Fibroblast of villous mesenchyme (primary cell): ENCODE measurements at places on chromosomes 7 and 10.

- no peak for DNase-seq
Measured at GRCh38 chr7:986766-987751, 4.1 kb downstream of the CYP2W1 start.

- DNase-seq: no peak
Measured at GRCh38 chr7:34755008-34755407, 97.0 kb downstream of the NPSR1 start.

GRCh38 chr10:78196964-78197363, 163.3 kb downstream of the RPS24 start:
- DNase-seq: peak; percentile 20

- peak; percentile 81 for DNase-seq
Measured at GRCh38 chr7:123749537-123749857, 694 bp upstream of the WASL start.

DNA sequence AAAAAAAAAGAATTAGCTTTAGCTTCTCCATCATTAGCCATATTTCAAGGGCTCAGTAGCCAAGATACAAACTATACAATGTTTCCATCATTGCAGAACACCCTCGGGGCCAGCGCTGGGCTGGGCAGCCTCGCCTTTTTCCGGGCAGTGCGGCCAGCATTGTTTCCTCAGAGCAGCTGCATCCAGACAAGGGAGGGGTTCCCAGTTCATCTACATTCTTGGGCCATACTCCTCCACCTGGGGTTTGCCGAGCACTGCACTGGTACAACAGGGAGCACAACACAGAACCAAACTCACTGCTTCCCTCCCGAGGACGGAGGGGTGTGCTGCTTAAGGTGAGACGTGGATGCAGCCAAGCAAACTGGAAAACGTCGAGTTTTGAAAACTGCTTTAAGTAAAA, 2.4 kb upstream of the PKD1L1 start:
- no peak for DNase-seq

GRCh38 chr7:98681511-98681910, 64.4 kb downstream of the NPTX2 start:
- no peak for DNase-seq
